ENCODE measurements at places on chromosomes 11 and 22.

DNA sequence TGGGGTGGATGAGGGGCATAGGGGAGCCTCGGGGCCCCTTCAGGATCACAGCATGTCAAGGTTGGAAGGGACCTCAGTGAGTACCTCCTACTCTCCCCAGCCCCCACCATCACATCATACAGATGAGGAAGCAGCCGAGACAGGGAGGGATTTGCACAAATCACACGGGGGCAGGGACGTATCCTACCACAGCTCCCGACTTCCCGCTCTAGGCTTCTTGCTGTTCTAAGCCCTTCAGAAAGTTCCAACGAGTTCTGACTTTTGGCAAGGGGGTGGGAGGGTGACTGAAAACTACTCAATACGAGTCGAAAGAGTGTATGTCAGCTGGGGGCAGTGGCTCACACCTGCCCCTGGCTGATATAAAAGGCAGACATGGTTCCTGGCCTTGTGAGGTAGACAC is 4.7 kb upstream of the RAD9A start:
- DNase-seq: no peak

DNA sequence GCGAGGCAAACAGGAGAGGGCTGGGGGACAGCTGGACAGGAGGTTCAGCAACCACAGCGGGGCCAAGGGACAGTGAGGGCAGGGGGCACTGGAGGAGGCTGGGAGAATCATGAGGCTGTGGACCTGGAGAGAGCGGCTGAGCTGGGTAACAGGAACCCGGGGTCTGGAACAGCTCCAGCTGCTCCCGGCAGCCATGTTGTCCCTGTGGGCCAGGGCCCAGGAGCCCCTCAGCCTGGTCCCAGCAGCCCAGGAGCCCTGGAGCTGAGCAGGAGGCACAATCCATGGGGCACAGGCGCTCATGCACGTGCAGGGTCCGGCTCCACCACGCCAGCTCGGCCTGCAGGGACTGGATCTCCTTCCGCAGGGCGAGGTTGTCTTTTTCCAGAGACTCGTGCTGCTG is 7.4 kb downstream of the BATF2 start:
- no peak for DNase-seq

DNA sequence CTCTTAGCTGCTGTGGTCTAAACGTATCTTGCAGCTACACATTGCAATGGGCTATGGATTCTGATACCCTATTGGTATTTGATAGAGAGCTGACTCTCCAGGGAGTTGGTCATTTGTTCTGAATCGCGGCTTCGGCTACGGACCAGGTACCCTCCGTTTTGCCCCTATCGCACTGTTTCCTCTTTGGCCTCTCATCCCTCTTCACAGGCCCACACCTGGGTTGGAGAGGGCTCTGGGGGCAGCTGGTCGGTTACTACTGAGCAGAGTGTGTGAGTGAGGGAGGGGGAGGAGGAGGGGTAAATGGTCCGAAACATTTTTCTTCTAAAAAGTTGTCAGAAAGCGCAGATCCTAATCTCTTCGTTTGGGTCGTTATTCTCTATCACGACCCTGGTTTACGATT is 48.8 kb upstream of the HSD17B12 start:
- no peak for DNase-seq

DNA sequence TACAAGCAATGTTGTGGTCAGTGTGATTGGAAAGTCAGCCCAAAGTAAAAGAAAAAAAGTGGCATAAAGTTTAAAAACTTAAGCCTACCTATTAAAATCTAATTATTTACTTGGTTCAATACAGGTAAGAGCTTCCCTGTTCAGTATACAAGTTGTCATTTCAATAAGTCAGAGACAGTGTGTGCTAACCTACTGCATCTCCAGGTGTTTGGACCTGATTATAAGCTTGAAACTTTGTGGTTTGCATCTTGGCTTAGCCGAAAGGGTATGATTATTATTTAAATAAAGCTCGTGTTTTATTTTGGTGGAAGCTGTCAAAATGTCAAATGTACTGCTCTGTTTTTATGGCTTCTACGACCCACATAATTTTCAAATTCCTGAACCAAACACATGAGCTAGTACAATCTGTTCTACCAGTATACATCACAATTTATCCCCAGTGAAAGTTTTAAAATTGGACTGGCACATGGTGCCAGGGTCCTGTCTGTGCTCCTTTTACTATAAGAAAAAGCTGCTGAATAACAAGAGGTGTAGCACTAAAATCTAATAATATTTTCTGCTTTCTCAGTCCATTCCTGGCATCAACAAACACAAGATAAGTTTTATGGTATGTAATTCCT is 103.9 kb upstream of the ANO3 start:
- DNase-seq: no peak

DNA sequence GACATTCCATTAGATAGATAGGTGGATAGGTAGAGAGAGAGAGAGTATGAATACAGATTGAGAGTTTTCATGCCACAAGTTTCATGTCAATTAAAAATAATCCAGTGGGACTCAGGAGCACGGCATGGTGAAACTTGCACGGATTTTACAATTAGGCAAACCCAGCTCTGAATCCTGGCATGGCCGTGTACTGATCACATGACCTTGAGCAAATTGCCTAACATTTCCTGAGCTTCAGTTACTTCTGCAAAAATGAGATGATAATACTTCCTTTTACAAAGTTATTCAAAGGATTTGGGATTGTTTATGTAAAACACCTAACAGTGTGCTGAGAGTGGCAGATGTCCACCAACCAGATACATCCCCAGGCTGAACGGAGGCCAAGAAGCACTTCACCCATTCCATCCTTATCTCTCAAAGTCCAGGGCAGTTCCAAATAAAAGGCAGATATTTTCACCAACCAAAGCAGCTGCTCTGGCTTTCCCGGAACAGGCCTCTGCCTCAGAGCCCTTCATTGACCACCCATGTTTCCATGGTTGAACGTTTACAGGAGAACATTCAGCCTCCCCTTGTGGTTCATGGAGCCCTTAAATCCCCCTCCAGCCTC is 17.9 kb downstream of the APLNR start:
- peak; percentile 28 for DNase-seq

- no peak for DNase-seq
Observed at GRCh38 chr22:42716649-42717127, 4.0 kb downstream of the A4GALT start.

DNA sequence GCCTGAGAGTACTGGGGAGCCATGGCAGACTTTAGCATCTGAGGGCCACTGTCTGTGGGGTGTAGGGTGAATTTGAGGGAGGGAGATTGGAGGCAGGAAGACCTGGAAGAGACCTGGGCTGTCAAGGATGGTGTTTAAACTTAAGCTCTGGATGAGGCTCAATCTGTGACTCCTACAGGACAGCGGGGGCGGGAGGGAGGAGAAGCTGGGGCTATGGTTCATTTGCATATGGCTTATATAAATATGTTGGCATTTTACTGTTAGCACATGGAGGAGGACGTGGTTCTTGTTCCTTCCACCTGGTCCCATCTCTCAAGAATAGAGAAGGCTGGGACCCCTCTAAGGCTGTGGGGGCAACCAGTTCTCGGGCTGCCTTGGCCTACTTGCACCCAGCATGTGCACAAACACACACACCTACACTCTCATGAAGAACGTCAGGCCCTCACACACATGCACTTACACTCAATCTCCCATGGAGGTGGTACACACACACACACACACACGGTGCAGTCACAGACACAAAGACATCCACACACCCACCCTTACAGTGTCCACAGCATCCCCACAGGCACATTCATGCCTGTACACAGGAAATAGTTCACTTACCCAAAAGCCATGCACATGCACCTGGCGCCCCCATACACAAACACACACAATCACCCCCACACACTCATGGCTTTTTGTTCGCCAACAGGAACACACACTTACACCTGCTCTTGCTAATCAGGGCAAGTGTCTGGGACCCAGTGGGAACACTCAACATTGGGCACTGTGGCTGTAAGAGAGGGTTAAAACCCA is 81.3 kb downstream of the PDE2A start:
- no peak for DNase-seq

DNA sequence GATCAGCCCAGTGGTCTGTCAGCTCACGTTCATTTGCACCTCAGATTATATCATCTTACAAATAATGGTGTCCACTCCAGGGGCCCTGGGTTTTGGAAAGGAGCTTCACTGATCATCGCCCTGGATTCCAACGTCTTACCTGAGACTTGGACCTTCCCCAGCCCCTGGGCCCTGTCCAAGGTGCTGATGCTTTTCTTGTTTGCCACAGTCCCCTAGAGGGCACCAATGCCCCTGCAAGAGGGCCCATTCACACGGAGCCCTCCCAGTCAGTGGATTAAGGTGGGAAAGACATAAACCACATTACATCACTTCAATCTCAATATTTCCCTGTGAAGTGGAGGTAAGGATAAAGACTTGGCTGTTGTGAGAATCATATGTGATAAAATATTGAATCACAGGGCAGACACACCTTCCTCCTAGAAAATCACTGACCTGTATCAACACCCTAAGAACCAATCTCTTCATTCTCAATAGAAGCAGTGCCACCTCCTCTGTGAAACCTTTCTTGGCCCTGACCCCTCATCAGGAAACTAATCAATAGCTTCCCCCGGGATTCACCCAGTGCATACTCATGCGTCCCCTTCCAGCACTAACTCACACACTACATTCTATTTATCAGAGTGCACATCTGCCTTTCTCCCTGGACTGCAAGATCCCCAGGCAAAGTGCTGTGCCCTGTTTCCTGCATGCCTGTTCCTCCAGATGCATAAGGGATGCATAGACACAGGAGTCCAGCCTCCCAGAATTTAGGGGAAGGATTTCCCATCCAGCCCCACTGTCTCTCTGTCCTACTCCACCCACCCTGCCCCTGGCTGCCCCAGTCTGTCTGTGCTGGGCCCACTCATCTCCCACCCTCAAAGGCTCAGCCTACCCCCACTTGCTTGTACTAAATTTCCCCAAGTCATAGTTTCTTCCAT is 167.0 kb downstream of the BUD13 start:
- DNase-seq: peak; percentile 84

DNA sequence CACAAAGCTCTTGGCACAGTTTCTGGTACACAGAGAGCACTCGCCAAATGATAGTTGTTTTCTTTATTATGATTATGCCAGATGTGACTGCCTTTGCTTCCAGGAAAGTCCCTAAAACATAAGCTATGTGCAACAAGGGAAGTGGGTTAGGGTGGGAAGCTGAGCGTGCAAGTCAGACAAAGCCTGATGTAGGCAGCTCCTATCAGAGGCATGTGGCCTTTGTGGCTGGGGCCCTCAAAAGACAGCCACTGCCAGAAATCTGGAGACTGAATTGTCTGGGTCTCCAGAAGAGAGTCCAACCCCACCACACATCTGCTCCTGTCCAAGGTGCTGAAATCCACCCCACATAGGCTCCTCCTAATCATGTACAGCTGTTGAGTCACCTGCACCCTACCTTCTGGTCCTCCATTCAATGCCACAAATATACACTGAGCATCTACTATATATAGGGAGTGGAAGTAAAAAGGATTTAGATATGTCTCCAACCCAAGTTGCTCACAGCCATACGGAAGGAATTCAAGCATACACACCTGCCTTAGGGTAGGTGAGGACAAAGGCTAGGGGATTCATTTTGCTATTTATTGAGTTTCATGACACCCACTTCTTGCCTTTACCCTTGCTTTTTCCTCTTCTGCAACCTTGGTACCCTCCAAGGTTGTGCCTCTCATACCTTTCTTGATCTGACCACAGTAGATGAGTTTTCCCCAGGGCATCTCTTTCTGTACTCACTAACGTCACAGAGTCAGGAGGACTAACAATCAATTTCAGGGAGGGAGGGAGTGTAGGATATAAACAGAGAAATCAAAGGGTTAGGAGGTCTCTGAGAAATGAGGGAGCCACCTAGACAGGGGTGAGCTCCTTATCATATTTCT is 12.4 kb downstream of the SEC14L3 start:
- peak; percentile 83 for DNase-seq

GRCh38 chr22:30947816-30948454 is 20.6 kb downstream of the MORC2 start:
- DNase-seq: peak; percentile 70

- no peak for DNase-seq
Observed at GRCh38 chr11:84145616-84146185, 859.5 kb upstream of the CCDC90B start.

GRCh38 chr22:49263101-49263500 is 564.6 kb downstream of the BRD1 start:
- DNase-seq: no peak

Data from hematopoietic multipotent progenitor cell treated with erythropoietin and hydrocortisone succinate and interleukin-3 and kit ligand, for 6 days (in vitro differentiated cells).